ENCODE measurements at places on chromosomes 7 and 10.

GRCh38 chr10:667096-667495, 22.4 kb downstream of the DIP2C start:
- no peak for DNase-seq

DNA sequence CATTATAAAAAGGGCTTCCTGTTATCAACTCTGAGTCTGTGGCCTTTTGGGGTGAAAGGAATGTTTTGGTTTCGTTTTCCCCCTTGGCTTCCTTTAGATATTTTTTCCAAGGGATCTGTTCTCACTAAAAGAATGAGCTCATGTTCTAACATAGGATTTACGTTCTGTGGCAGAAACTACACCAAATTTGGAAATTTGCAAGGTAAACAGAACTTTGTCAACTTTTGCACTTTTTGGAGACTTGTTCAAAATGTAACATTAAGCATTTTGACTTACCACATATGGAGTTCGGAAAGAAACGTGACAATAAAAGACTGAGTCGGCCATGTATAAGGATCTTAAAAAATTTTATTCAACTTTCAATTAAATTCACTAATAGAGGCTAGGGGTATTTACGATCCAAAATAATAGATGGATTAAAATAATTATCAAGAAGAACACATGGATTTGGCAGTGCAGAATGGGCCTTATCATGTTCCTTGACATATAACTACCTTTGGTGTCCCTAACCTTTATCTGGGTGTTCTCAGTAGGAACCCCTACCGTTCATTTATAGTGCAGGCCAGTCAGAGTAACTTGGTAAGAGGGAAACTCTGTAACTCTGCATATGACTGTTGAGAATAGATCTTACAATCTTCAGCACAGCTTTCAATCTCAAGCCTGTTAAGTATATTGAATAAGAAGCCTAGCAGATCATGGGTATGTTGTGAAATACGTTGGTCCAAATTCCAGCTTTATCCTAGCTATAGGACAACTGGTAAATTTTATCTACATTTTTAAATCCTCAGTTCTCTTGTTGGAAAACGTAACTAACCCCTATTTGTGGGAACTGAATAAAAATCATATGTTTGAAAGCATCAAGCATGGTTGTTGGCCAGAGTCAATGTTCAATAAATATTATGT, 11.8 kb downstream of the CPED1 start:
- no peak for DNase-seq

DNA sequence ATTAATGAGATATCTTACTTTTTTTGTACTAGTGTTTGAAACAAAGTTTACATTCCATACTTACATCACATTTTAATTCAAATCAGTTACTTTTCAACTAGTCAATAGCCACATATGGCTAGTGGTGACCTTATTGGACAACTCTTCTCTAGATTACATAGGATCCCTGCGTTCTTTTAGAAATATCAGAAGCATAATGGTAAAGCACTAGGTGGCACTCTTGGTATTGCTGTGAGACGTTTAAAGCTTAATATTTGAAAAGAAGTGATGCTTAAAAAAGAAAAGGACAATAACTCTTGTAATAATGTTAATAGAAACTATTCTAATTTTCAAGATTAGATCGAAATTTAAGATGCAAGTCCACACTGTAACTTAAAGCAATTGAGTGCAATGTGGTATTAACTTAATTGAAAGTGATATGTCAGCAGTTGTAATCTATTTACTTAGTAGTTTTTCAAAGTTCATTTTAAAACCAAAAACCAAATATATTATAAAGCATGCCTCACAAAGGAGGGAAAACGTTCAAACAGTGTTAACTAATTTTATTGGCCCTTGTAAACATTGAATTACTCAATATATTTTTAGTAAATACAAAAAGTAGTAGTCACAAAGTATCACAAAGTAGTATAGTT, 339.1 kb downstream of the ATRNL1 start:
- no peak for DNase-seq

- no peak for DNase-seq
Observed at GRCh38 chr10:101588879-101589278, 758 bp downstream of the DPCD start.

DNA sequence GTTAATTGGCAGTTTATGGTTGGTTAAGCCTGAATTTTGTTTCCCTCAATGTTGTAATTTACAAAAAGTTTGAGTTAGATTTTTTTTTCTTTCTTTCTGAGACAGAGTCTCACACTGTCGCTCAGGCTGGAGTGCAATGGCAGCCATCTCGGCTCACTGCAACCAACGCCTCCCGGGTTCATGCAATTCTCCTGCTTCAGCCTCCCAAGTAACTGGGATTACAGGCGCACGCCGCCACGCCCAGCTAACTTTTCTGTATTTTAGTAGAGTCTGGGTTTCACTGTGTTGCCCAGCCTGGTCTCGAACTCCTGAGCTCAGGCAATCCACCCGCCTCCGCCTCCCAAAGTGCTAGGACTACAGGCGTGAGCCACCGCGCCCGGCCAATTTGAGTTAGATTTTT, 935 bp downstream of the ZNF273 start:
- no peak for DNase-seq

All from C1 segment of cervical spinal cord (tissue), 14 donors.